Fibroblast of skin of scalp (primary cell): ENCODE measurements at places on chromosomes 7 and 10.

DNA sequence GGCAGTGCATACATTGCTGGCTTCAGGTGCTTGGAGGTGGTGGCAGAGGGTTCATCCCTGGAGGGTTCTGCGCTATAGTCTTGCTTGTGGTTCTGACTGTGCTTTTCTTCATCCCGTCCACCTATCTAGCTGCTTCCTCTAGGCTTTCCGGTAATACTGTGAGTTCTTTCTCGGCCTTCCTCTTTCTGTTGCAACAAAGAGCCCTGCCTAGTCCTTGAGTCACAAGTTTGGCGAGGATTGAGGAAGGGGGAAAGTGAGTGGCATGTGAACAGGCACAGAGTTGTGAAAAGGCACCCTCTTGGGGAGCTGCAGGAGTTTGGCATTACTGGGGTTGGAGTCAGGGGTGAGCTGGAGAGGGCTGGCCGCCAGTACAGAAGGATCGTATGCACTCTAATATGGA lies 123.0 kb downstream of the SH2D4B start:
- DNase-seq = no peak

GRCh38 chr10:125840955-125841354 lies 17.6 kb downstream of the BCCIP start:
- DNase-seq = peak; percentile 34

DNA sequence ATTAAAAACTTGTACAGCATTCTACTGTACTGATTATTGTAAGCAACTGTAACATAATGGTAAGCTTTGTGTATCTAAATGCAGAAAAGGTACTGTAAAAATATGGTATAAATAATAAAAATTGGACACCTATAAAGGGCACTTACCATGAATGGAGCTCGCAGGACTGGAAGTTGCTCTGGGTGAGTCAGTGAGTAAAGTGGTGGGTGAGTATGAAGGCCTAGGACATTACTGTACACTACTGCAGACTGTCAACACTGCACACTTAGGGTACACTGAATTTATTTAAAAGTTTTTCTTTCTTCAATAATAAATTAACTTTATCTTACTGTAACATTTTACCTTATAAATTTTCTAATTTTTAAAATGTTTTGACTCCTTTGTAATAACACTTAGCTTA lies 118.6 kb upstream of the ASAH2 start:
- no peak for DNase-seq

DNA sequence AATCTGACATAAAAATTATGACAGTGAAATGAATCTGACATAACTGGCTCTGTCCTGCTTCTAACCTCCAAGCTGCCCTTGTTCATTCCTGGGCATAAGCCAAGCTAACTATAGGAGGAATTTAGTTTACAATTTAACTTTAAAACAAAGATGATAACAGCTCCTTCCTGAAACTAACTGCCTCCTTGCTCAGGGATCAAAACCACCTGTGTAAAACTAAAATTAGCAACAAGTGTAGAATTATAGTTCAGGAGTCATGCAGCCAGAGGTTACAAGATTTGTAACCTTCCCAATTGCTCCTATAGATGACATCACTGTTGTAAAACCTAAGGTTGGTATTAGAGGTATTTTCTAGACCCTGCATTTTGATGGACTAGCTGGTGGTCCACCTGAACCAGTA lies 256.4 kb upstream of the POM121L12 start:
- no peak for DNase-seq

DNA sequence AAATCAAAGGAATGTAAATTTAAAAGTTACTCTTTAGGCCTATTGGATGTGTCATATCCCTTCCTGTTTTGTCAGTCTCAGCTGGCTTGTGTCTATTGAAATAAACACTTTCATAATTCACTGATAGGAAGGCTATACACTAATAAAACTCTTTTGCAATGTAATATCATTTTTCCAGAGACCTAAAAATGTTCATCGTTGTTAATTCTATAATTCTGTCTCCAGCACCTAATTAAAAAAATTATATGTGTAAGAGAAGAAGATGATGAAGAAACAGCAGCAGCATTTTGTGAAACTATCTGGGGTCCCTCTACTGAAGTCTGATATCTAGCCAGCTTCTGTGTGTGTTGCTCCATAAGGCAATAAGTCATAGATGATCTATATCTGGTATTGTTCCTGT lies 602.7 kb downstream of the ETV1 start:
- no peak for DNase-seq

DNA sequence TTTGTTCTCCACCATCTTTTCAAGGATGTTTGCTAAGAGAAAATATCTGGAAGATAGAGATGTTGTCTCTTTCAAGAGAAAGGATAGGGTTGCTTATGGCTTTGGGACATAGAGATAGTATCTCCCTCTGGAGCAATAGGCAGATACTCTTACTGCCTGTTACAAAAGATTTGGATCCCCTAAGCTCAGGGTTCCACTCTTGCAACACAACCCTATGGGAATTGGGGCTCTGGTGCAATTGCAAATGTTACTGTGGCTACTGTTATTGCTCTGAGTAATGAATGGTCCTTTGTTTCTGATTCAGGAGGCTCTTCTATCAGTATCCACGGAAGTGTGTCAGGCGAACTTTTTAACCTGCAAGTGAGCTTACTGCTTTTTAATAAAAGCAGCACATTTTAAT lies 88.8 kb downstream of the GPR85 start:
- DNase-seq = no peak

- DNase-seq = peak; percentile 3
Measured at GRCh38 chr10:95388539-95388938, 97.7 kb upstream of the PDLIM1 start.

- no peak for DNase-seq
Measured at GRCh38 chr7:81155654-81156373, 237.0 kb upstream of the SEMA3C start.

DNA sequence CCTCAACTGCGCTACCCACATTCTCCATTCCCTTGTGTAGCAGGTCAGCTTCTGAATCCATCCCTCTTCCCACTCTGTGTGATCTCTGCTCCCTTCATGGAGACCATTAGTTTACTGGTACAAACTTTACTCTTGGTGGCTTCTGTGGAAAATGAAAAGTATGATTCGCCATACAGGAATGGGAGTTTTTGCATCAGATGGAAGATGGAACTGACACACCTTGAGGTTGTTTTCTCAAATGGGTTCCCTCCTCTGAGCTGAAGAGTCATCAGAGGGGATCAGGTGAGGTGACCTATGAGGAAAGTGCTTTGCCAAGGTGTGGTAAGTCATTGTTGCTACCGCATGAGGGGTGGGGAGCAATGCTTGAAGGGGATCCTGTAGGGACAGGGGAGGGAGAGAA lies 266.8 kb downstream of the INHBA start:
- DNase-seq = no peak

DNA sequence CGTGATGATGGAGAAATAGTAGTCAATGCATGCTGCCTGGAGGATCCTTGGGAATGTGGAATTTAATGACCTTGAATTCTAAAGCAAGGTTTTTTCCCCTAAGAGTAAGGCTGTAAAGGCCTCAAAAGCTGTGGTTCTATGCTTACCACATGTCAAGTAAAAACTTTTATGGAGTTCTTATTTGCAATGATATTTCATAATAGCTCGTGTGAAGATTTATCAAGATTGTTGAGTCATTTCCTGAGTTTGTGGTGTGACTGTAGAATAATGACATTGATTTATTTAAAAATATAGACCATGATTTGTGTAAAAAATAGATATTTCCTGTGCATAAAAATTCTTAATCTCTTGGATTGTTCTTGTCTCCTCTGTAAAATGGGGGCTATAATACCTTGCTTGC lies 67.5 kb upstream of the SORCS1 start:
- DNase-seq = no peak

DNA sequence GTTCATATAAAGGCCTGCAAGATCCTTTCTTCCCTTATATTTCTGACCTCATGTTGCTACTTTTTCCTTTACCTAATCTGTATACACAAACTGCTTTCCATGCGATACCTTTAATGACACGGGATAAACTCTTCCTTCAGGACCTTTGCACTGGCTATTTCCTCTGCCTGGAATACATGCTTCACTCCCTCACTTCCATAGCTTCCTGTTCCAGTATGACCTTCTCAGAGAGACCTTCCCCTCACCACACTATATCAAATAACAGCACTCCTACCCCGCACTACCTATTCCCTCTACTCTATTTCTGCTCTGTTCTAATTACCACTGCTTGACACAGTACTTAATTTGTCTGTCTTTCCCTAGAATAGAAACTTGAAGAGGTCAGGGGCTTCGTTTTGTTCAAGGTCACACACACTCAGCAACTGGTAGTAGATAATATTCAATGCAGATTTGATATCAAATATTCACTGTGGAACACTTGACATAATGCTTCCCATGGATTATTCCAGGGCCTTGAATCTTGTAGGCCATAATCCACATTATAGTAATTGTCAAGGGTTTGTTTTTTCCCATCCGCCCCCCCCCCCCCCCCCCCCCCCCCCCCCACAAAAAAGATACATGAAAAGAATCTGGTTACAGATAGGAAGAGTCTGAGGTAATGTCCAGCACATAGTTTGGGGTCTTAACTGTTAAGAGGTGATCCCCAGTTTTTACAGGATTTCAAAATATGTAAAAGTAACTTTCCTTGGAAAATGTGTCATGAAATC lies 11.1 kb downstream of the SYPL1 start:
- DNase-seq = no peak
